ENCODE measurements at places on chromosomes 4 and X.
A peak's percentile ranks its signal among the peaks of the same experiment; 100 is the strongest.

DNA sequence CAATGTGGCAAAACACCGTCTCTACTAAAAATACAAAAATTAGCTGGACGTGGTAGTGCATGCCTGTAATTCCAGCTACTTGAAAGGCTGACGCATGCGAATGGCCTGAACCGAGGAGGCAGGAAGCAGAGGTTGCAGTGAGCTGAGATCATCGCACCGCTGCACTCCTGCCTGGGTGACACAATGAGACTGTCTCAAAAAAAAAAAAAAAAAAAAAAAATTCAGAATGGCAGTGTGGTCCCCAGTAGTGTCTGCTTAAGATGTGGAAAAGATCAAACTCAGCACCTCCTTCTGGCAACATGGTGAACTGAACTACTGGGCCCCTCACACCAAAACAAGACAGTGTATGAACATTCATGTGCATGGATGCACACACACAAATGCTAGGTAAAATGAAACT, 32.2 kb downstream of the SMS start:
- DNase-seq: peak; percentile 53

DNA sequence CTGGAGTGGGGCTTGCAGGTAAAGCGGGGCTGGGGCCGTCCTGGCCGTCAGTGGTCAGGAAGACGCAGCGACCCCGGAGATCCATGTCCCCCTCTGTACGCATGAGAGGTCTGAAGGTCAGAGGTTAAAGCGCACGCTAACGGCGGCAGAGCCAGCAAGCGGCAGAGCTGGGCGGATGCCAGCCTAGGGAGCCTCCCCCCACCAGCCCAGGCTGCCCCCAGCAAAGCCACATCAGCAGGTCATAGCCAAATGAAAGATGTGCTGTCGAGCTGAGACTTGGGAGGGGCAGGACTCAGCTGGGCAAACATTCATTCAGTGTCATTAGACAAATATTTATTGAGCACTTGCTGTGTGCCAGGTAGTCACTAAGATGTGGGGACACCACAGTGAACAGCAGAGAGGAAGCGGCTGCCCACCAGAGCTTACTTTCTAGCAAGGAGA, 593 bp upstream of the JAKMIP1 start:
- no peak for DNase-seq

DNA sequence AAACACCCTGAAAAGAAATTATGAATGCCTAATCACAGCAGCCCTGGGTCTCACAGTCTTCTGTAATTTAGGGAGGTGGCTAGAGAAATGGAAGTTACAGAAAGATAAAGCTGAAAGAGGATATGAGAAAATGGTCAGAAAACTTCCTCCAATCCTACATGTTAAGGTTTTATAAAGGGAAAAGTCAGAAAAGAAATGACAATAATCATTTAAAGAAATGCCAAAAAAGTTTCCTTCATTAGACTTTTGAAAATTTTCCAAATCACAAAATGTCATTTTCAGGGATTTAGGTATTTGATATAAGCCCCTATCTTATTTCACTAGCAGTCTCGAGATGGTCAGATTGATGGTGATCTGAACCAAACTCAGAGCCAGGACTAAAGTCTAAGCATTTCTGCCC, 276.2 kb downstream of the CHIC1 start:
- DNase-seq: no peak

DNA sequence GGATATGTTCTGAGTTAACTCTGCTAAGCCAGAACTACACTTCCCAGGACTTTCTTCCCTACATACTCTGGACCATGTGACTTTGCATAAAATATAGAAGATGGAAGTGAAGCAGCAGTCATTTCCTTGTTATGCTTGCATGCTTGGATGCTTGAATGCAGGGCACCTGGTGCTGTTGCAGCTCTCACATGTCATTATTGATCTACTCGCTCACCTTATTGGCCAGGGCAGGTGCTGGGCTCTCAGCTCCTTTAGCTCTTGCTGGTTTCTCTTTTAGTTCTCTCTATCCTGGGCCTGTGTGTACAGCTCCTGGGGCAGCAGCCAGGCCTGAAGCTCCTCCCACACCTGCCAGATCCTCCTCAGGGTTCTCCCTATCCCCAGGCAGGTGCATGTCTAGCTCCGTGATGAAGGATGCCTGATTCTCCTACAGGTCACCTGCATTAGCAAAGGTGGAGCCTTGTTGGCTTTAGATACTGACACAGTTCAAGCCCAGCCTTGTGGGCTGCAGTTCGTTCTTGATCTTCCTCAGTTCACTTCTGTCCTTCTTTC, 53.3 kb downstream of the MED28 start:
- no peak for DNase-seq

DNA sequence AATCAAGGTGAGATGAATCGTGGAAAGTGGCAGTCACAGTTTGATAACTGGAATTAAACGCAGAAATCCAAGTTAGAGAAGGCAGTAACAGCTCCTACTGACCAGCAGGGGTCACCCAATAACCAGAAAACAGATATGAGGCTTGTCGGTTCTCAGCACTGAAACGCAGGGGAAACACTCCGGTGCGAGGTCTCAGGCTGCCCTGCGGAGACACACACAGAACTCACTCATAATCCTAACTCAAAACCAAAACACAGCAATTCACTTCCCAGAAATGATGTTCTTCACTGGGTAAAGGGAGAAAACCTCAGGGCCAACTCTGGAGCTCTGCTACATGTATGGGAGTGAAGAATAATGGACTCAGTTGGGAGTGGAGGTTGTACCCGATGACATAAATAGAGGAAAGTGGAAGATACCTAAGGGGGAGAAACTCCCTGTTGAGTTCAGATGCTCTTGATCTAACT, 384.4 kb downstream of the RAPGEF2 start:
- peak; percentile 3 for DNase-seq

DNA sequence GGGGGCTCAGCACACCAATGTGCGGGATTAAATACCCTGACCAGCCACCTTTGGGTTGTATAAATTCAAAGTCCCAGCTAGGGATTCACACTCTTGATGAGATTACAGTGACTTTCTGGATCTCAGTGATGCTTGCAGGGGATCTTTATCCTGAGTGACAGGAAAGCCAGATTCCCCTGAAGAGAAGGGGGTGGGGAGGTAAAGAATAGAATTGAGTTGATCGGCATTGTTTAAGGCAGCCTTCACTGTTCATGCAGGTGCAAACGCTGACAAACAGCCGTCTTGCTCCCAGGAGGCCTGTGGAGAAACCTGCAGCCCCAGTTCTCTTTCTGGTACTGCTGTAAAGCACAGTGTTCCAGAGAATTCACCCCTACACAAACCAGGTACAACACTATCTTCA, 19.0 kb downstream of the CXXC4 start:
- DNase-seq: no peak

- DNase-seq: no peak
Measured at GRCh38 chrX:10010686-10011085, 43.5 kb downstream of the CLDN34 start.

DNA sequence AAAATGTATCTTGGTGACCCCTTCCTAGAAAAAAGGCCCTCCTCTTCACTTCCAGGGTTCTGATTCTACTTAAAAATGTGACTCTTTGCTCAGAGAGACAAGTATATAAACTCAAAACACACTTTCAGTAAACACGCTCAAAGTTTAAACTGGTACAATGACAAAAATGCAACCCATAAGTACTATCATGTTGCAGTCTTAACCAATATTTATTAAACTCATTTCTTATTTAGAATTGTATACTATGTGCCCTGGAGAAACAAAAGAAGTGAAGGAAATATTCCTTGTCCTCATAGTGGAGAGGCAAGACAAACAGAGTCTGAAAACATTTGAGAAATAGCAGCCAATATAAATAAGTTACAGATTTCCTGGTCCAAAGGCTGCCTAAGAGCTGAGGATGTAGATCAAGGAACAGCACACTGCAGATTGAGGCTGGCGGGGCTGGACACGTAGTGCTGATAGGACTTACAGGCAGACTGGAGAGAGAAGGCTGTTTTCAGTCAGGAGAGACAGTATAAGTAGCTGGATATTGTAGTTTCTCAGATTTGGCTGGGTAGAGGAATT, 39.1 kb upstream of the ANXA3 start:
- no peak for DNase-seq

GRCh38 chrX:11293113-11293512, at the start of gene AMELX:
Gene AMELX (plus strand): TSS chrX:11293413. CDS start chrX:11294789, 1,376 bp downstream.
- DNase-seq: no peak

DNA sequence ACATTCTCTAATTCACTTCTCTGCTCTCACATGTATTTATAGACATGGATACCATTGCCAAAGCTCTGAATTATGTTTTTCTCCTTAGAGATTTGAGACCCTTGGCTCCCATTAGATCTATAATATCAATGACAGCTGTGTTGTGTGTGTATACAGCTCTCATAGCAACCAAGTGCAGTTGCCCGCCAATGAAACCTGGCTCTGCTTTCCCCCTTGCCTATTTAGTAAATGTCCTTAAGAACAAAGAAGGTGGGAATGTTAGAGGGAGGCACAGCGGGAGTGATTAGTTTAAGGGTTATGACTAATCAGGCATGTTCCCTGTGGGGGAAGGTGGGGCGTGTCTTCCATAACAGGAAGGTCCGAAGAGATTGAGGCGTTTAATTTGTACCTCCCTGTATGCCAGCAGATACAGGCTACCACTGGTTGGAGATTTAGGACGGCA, 100.5 kb upstream of the TBC1D9 start:
- DNase-seq: no peak

DNA sequence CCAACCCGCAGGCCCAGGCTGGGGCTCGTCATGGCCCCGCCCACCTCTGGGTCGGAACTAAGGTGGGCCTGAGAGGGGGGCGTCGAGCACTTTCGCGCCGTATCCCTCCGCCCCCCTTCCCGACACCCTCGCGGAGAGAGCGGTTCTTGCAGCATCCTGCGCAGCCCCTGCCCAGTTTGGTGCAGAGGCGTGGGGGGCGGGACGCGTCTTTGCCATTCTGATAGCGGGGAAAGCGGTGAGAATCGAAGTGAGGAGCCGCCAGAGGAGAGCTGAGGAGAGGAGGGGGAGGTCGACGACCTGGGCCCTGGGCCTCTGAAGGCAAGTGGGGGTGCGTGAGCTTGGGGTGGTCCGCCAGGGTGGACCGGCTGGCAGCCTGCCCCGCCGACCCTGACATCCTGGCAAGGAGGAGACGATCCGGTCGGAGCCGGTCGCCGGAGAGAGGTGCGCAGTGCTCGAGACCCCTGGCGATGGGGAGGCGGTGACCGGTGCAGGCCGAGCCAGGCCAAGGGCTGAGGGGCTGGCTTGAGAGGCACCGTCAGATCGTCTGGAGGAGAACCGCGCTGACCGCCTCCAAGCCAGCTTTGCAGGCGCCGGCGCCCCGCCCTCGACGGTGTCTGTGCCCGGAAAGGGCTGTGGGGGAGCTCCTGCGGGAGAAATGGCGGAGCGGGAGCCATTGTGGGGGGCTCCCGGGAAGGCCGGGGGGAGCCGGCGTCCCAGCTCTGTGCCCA, 25.5 kb downstream of the GPRASP3 start:
- DNase-seq: no peak

DNA sequence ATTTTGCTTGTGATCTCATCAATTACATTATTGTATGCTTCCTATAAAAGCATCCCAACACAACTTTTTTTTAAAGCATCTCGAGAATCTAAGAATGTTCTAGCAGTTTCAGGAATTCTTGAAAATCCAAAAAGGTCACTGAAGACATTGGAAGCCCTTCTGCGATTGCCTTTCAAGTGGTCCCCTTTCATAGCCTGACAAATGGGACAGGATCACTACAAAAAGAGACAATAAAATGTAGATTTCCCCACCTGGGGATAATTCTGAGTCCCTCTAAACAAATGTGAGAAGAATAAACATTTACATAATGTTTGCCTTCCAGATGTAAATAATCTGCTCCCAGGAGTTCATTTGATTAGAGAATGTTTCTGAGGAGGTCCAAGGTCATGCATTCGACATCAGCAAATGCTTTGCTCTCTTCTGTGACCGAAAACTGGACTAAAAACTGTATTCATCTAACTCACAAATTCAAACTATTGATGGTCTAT, 116.0 kb downstream of the COL25A1 start:
- no peak for DNase-seq

GRCh38 chr4:7831330-7831729, 108.3 kb downstream of the AFAP1 start:
- peak; percentile 48 for DNase-seq

GRCh38 chr4:56723201-56723605, 42.1 kb upstream of the HOPX start:
- DNase-seq: no peak

GRCh38 chr4:127545271-127545670, 87.5 kb upstream of the INTU start:
- no peak for DNase-seq

DNA sequence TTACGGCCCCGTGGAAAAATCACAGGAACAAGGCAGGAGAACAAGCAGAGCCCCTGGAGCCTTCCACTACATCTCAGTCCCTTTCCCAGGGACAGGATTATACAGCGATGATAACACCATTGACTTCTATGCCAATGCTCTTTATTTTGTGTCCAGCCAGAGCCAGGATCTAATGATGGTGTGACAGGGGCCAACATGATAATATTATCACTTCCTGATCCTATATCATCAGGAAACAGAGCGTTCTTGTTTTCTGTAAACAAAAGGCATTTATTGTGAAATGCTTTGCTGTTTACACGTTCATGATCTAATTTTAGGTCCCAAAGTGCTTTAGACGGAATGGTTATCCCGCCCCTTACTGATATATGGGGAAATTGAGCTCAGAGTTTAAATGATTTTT, 12.8 kb downstream of the TMPRSS11E start:
- DNase-seq: no peak

DNA sequence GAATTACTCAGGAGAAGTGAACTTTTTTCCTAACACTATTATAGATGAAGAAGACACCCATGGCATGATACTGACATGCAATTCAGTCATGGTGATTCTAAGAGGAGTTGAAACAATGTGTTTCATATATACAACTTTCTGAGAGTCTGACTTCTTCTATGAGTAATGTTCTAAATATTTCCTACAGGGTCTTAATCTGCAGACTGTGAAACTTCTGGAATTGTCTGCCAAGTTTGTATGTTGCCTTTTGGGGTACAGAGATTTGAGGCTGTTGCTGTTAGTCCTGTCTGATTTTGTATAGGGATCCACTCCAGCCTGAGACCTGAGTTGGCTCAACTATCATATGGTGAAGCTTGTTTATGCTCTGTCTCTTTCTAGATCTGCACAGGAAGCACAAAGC, 160.6 kb upstream of the GATB start:
- DNase-seq: no peak

- no peak for DNase-seq
Measured at GRCh38 chrX:150229030-150229429, 134.1 kb upstream of the MAMLD1 start.

GRCh38 chr4:168045354-168045753, 47.0 kb upstream of the ANXA10 start:
- no peak for DNase-seq

Data from central memory CD4-positive, alpha-beta T cell (primary cell).